ENCODE measurements at places on chromosomes 12 and 14.

GRCh38 chr14:65191716-65192115 is 89.4 kb upstream of the MAX start:
- no peak for DNase-seq

DNA sequence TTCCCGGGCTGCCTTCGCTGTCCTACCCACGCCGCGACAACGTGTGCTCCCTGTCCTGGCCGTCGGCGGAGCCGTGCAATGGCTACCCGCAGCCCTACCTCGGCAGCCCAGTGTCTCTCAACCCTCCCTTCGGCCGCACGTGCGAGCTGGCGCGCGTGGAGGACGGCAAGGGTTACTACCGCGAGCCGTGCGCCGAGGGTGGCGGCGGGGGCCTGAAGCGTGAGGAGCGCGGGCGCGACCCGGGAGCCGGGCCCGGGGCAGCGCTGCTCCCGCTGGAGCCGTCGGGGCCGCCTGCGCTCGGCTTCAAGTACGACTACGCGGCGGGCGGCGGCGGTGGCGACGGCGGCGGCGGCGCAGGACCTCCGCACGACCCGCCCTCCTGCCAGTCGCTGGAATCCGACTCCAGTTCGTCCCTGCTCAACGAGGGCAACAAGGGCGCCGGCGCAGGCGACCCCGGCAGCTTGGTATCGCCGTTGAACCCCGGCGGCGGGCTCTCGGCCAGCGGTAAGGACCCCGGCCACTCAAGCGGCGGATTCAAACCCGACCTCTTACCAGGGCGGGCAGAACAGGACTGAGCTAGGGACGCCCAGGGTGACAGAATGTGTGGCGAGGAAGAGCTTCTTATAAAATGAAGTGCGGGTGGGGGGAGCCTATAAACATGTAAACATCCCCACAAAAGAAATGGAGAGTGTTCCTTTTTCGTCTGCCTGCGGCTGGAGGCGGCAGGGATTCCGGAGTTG is 503 bp downstream of the HOXC12 start:
- DNase-seq, result no peak

GRCh38 chr12:50925342-50925651 is 27.0 kb upstream of the HIGD1C start:
- no peak for DNase-seq

DNA sequence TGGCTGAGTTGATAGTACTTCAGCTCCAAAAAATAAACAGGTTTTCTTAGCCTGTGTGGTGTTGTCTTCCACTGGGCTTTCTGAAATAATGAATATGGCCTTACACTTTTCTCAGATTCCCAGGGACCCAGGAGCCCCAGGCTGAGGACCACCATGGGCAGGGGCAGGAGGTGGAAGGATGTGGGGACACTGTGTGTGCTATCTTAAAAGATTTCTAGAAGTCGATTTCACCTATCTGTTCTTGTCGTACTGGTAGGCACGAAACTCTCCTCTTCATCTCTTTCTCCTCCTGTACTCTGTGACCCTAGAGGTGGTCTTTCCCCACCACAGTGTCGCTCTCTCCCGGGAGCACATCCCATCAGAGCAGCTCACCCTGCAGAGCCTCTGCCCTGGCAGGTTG is 107.7 kb upstream of the FKBP4 start:
- DNase-seq, result no peak

DNA sequence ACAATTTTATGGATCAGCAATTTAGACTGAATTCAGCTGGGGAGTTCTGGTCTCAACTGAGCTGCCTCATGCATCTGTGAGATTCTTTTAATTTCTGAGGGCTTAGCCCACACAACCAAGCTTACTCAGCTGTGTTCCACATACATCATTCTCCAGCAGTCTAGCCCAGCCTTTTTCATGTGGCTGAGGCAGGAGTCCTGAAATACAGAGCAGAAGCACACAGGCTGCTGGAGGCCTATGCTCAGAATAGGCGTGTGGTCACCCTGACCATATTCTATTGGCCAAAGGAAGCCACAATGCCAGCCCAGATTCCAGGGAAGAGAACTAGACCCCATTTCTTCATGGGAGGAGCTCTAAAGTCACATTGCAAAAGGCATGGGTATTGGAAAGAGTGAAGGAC is 72.3 kb upstream of the DHRS4 start:
- no peak for DNase-seq

GRCh38 chr14:72049462-72049861 is 117.2 kb downstream of the RGS6 start:
- no peak for DNase-seq

GRCh38 chr12:130126023-130126432 is 36.2 kb upstream of the FZD10 start:
- no peak for DNase-seq

- peak; percentile 78 for DNase-seq
Measured at GRCh38 chr12:53499266-53500141, at the start of gene MAP3K12. Gene MAP3K12 (minus strand): TSS chr12:53499458. CDS start chr12:53487391, 12,067 bp downstream.

GRCh38 chr12:12877781-12878455 is 13.4 kb upstream of the GPRC5A start:
- no peak for DNase-seq

DNA sequence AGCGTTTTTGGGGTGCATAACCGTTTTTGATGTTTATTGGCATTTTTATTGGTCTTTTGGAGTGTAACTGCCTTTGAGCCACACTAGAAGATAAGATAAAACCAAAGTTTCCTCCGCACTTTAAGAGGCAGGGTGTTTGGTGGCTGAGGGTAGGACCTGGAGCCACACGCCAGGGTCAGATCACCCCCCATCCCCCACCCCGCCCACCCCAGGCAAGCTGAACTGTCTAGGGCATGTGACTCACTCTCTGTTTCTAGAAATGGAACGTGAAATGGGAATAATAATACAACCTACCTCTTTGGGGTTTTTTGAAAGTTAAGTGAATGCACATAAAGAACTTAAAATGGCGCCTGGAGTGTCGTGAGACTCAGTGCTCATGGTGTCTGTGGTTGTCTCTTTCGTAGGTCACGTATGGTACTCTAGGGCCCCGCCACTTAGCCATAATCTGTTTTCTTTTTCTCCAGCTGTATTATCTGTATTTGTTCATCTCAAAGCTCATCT is 56.0 kb downstream of the PPP2R5C start:
- DNase-seq, result no peak

DNA sequence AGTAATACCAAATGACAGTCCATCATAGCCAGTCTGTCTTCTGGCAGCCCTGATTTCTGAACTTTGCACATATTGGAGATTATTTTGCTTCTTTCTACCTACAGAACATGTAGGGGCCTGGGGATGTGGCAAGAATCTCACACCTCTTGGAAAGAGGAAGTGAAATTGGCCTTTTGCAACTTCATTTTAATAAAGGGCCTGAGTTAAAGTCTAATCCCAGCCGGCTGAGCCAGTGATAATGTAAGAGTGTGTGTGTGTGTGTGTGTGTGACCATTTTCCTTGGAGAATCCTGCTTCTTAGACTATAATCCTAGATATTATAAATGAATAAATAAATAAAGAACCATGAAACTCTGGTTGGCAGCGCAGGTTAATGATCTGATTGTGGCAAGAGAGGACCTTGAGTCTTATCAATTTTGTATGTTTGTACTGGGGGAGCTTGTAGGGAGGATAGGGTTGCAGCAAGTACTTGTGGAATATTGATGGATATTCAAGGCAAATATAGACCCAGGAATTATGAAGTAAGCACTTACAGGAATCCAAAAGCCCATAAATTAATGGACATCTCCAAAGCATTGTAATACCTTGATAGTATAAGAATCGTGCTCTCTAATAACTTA is 233.2 kb upstream of the AMIGO2 start:
- DNase-seq, result no peak
